Left renal pelvis (tissue), 4 donors: ENCODE measurements at places on chromosomes 5 and 9. TPM values are rescaled to one million over a fixed set of nuclear protein-coding genes. Genes with fewer than 3 reads are reported as not detected.

PTBP3 gene
- 114 TPM for polyA plus RNA-seq

CCDC180 gene
- 8.6 TPM for polyA plus RNA-seq

GAPT gene
- polyA plus RNA-seq, result 0.93 TPM

CDKN2B gene
- polyA plus RNA-seq, result 0.42 TPM

CORO2A gene
- 3.3 TPM for polyA plus RNA-seq

UGT3A2 gene
- polyA plus RNA-seq, result 7.0 TPM

ENHO gene
- 3.6 TPM for polyA plus RNA-seq

PFN3 gene
- 2.6 TPM for polyA plus RNA-seq

AJM1 gene
- 0.71 TPM for polyA plus RNA-seq

POLR1E gene
- polyA plus RNA-seq, result 22.4 TPM

NR5A1 gene
- not detected for polyA plus RNA-seq

EIF4E1B gene
- not detected for polyA plus RNA-seq

REEP2 gene
- 10.9 TPM for polyA plus RNA-seq
